ENCODE measurements at places on chromosomes 3 and 15.
A peak's percentile ranks its signal among the peaks of the same experiment; 100 is the strongest.

- peak; percentile 76 for DNase-seq
These were observed 130.6 kb downstream of the MBNL1 start for GRCh38 chr3:152399374-152399773.

DNA sequence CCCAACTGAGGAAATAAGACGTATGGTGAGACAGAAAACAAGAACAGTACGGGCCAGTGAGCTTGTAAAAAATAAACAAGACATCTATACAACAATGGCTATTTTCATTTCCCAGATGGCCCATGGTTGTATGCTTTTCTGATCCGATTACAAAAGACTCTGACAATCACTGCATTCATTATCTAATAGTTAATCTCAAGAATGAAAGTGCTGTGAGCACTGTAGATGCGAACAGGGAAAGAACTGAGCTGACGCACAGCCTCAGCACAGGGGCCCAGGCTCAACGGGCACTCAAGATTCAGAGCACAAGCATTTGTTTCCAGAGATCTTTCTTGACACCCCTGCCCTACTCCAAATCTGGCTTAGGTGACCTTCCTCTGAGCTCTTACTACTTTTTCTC lies 6.9 kb downstream of the MTMR10 start:
- DNase-seq = peak; percentile 10

DNA sequence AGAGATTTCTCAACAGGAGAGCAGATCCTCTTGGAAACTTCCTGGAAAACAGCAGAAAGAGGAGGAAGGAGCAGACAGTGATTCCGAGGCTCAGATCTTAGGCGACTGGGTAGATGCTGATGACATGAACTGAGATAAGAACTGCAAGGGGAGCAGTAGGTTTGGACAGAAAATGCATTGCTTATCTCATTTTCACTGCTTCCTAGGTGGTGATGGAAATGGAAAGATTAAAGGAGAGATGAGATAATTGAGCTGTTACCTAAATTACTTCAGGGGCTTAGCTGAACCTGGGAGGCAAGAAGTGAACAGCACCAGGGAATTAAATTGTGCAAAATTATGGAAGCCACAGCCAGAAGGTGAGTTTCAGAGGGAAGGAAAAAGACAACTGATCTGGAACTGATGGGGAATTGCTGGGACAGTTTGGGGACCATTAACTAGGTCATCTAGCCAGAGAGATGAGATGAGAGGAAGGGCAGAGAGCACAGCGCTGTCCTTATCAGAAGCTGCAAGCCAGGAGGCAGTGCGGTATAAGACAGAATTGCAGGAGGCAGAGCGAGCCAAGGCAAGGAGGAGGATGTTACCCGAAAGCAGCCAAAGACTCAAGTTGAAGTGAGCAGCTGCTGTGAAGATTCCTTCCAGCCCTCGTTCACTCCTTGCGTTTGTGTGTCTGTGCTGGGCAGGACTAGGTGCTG lies 140.4 kb downstream of the SRGAP3 start:
- no peak for DNase-seq

DNA sequence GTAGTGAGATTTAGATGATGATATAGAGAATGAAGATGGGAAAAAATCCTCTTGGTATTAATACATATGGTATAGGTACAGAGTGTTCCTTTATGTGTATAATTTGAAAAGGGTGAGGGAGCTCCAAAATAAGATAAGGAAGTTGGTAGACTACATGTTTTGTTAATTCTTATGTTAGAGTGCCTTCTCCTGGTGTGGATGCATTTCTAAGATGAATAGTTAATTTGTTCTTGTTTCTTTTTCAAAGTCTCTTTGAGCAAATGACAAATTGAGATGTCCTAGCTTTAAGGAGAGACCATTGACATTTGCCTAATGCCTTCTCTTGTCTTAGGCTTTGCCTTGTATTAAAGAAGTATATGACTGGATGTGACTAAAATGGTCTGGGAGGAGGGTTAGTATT lies 34.1 kb downstream of the AKAP13 start:
- DNase-seq = peak; percentile 43

Data from EH (cell line).